ENCODE measurements at places on chromosomes 16 and 17.

GRCh38 chr17:64785011-64785421 lies 122.9 kb upstream of the SMURF2 start:
- DNase-seq, result no peak

DNA sequence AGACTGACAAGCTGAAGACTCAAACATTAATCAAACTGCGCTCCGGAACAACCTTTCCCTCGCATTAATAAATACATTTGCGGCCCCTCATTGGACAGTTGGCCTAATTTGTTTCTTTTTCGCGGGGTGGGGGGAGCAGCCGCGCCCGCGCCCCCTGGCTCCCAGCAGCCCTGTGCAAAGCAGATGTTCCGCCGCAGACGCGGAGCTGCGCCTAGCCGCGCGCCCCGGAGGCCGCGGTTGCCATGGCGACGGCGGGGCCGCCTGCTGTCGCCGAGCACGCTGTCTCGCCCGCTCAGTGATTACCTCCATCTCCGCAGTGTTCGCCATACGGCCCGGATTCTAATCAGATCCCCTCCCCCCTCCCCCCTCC lies 25.5 kb downstream of the COPZ2 start:
- DNase-seq, result peak; percentile 63

GRCh38 chr17:77200711-77201110 lies 59.9 kb downstream of the SEC14L1 start:
- no peak for DNase-seq

DNA sequence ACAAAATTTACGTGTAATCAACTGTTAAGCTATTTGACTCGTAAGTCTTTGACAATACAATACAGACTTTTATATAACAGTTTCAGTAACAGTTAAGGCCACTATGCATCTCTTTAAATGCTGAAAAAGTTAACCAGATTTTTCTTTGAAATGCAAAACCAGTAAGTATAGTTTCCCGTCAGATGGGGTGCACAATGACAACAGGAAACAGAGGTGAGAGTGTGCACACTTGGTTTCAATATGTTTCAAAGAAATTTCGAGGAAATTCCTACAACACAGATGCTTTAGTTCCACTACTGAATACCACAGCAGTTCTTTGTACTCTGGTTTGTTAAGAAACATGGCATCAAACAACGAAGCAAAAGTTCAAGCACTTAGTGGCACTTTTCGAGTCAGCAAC lies 48.4 kb downstream of the RNF157 start:
- DNase-seq, result peak; percentile 88

DNA sequence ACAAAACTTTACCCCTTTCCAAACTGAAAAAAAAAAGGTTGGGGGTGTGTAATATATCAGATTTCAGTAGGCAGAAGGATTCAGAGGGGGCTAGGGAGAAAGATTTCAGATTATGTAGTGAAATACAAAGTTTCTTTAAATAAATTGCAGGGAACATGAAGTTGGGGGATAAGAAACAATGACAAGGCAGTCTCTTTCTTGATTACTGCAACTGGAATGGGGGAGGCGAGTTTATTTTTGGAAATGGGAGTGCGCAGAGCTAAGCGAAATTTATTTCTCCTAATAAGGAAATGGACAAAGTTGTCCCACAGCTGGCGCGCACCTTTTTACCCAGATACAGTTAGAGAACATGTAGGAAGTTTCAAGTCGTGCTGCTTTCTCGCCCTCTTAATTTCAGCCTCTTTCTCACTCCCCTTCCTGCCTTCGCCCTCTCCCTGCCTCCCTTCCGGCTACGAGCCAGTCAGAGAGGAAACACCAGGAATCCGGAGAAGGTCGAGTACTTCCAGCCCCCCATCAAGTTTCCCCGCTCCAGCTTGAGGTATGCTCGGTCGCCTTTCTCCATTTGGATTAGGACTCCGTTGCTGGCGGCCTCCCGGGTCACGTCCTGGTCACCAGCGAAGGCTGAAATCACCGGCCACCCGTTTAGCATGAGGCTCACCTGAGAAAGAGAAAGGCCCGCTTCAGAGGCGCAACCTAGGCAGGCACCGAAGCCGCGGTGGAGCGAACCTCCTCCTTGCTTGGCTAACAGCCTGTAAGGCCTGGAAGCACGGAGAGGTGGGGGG lies 2.5 kb downstream of the CBLN1 start:
- DNase-seq, result no peak

DNA sequence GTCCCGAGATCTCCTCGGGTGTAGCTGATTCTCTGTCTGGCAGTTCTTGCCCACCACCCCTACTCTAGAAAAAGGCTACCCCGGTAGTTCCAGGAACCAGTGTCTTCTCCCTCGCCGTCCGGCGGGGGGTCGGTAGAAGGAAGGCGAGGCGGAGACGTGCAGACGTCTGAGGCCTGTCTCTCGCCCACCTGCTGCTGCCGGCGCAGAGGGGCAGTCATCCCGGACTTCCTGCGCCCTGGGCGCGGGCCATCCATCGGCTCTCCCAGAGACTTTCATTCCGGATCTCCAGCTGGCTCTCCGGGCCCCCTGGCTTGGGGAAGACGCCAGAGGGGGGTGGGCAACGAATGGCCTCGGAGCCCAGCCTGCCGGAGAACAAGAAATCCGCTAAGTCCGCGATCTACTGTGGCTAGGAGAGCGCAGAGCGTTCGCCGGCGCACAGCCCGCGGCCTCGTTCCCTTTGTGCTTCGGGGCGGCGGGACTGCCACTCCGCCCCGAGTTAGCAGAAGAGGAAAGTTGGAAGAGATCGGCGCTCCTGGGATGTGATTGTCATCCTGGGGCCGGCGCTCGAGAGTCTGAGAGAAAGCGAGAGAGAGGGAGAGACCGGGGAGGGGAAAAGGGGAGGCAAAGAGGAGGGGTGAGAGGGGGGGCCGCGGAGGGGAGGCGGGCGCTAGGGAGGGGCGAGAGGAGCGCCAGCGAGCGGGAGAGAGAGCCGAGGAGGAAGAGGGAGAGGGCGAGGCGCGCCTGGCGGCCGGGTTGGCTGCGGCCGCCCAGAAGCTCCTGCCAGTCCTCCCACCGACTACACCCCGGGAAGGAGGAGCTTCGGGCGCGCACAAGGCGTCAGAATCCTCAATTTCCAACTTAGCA lies at the start of gene IRX5:
Gene IRX5, plus strand, starts transcription at position 861 of the 864 bp plus-strand sequence. CDS start 334 bp downstream, outside the sequence.
- no peak for DNase-seq

- no peak for DNase-seq
These were observed 14.5 kb downstream of the KIF19 start for GRCh38 chr17:74340470-74341023.

GRCh38 chr16:54873071-54873470 lies 57.6 kb upstream of the IRX5 start:
- no peak for DNase-seq

DNA sequence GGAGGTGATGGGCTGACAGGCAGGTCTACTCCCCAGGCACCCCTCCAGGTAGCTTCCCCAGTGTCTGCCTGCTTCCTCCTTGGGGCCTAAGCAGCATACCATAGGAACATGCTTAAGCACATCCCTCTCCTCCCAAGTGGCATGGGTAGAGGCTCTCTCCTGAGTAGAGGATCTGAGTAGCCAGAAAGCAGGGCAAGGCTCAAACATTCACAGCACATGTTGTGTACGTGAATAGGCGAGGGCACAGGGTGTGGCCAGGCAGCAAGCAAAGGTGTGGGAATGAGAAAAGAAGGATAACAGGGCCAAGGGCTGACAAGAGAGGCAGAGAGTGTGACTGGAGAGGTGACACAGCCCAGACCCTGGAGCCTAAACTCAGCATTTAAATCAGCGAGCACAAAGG lies 29.7 kb upstream of the GFOD2 start:
- DNase-seq, result no peak
